ENCODE measurements at places on chromosomes 5 and 9.

- no peak for DNase-seq
Observed at GRCh38 chr5:5141339-5141599, 1.1 kb downstream of the ADAMTS16 start.

DNA sequence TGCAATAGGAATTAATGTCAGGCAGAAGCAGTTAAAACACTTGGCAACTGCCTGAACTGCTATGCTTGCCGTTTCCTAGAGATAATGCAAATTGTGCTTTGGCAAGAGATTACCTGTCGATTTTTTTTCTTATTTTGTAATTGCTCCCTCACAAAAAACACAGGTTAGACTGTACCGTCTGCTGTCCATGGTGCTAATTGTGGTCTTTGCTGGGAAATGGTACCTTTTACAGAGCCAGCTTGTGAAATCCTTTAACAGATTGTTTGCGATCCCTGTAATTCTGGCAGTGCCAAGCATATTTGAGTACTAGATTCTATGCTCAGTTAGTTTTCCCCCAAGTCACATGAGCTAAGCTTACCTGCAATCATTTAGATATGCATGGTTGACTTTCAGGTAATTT is 2125.8 kb upstream of the WWC1 start:
- no peak for DNase-seq

- no peak for DNase-seq
Observed at GRCh38 chr5:132110930-132111329, 37.3 kb downstream of the CSF2 start.

GRCh38 chr5:180626661-180627385 is 22.6 kb downstream of the FLT4 start:
- no peak for DNase-seq

DNA sequence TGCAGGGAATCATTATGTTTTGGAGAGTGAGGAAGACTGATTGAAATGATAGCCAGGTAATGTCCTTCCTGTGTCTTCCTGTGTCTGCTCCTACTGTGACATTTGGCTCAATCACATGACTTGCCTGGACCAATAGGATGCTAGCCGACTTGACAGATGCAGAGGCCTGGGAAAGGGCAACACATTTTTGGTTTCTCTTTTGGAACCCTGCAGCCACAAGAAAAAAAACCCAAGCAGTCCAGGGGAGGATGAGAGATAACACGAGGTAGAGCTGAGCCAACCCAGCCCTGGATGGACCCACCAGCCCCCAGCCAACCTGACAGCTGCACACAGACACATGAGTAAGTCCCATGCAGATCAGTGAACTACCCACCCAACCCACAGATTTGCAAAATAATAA is 256.1 kb upstream of the SMARCA2 start:
- no peak for DNase-seq

- DNase-seq: no peak
Observed at GRCh38 chr5:43353668-43354067, 40.5 kb upstream of the HMGCS1 start.

GRCh38 chr5:103909391-103909790 is 346.8 kb upstream of the NUDT12 start:
- no peak for DNase-seq

DNA sequence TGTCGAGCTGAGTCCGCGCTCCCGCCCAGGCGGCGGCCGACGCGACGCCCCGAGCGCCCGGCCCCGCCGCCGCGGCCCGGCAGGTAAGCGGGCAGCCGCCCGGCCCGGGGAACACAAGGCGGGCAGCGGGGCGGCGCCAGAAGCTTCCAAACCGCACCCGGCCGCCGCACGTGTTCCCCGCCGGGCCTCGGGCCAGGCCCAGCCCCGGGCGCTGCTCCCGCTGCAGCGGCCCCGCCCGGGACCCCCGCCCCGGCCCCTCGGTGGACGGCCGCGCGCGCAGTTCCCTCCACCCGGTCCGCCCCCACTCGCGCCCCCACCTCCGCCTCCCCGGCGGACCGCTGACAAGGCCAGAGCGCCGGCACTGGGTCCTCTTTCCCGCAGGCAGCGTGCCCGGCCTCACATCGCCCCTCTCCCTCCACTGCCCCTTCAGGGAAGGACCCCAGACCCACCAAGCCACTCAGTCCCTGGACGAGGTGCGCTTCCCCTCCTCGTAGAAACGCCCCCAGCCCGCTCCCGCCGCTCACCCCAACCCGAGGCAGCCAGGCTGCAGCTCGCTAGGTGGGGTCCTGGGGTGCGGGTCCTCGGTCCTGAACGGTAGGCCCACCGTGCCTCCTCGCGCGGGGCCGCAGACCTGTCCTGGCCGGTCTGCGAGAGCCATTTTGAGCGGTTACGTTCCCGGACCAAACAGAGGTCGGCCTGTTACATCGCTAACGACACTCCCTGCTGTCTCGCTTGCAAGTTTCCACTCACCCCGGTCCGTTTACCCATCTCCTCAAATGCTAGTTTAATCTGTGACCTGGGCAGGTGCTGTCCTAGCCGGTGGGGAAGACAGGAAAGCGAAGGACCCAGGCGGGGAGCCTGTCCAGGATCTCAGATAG is 475 bp downstream of the WDR5 start:
- DNase-seq: no peak

DNA sequence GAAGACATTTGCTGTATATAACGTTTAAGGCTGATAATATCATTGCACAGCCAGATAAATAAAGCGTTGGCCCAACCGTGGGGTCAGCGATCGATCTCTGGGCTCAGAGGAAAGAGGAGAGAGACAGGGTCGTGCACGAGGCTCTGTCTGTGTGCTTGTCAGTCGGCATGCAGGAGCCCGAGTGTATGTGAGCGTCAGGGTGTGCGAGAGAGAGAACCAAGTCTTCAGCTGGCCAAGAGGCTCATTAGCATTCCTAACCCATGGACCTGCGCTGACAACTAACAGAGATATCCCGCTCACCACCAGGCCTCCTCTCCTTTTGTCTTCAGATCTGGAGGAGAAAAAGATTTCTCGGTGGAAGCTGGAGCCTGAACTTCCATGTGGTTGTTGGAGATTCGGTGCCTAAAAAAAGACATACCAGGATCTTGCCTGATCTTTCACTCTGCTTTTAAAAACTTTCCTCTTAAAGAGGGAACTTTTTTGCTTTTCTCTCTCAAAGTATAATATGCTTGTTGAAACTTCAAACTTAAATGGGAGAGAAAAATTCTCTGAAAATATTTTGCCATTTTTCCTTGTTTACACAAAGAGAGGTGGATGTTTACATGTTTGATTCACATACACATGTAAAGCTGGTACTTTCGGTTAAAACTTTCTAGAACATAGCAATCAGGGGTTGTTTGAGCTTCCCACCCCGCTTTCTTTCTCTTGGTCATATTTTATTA is 16.5 kb downstream of the NR2F1 start:
- DNase-seq: no peak

GRCh38 chr9:94807556-94807955 is 81.1 kb downstream of the AOPEP start:
- DNase-seq: no peak

DNA sequence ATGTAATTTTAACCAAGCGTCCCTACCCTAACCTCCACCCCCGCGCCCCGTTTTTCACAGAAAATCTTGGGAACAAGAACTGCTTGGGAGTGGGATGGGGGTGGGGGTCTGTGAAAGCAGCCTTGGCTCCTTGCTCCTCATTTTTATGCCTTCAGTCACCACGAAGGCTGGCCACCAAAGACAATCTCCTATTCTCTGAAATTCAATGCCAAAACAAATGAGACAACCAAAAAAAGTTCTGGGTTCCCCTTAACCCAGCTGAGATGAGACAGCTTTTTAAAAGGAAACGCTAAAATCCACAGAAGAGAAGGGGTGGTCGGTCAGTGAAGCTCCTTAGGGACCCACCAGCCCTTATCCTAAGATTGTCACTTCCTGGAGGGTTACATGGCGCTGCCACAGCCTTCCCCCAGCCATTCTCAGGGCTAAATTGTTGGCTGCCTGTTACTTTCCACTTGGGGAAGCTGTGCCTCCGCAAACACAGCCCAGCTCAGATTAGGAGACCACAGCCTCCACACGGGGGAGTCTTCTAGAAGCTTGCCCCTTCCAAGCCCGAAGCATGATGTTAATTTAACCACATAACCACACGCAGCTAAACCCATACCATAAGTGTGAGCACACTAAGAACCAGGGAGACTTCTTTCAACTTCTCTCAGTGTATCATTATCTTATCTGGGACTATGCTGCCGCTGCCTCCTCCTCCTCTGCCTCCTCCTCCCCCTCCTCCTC is 136.3 kb downstream of the FOXD1 start:
- no peak for DNase-seq

DNA sequence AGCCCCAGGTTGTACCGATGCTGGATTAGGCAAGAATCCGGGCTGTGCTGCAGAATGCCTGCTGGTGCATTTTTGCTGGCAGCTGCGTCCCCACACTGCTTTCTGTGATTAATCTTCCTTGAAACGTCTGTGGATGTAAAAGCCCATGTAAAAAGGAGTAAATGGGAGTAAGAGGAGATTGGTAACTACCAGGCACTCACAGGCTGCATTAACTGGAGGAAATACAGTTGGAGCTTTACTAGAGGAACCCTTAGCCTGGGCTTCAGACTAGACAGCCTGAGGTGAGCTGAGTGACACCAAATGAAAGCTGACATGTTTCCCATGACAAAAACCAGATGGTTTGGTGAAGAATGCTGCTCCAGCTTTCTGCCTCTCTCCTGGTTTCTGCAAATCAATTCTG is 190.4 kb upstream of the GAS1 start:
- DNase-seq: no peak

- DNase-seq: no peak
Observed at GRCh38 chr5:156460471-156460870, 133.5 kb downstream of the SGCD start.

All from activated CD4-positive, CD25-positive, alpha-beta regulatory T cell treated with anti-CD3 and anti-CD28 coated beads, Interleukin-2, amount 50 U/mL, for 72 hours (primary cell).